ENCODE measurements at places on chromosomes 2 and 18.

DNA sequence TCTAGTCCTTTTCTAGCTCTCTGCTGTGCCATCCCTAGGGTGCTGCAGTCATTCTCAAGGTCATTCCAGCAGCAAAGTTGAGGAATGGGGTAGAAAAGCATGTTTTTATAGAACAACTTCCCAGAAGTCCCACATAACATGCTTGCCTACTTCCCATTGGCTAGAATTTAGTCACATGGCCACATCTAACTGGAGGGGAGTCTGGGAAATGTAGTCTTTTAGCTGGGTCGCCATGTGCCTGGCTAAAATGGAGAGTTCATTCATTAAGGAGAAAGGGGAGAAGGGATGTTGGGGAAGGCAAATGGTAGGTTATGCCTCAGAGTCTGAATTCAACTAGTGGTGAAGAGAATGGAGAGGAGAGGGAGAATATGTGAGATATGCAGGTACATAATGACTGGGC lies 85.7 kb downstream of the SLC4A3 start:
- no peaks in the 10 kb centered on the region for H3K27me3 ChIP-seq
- H3K4me3 ChIP-seq = no peak overlapping the region
- no peaks in the 10 kb centered on the region for H3K4me1 ChIP-seq
- no peak for DNase-seq
- H3K36me3 ChIP-seq = no peaks in the 10 kb centered on the region

DNA sequence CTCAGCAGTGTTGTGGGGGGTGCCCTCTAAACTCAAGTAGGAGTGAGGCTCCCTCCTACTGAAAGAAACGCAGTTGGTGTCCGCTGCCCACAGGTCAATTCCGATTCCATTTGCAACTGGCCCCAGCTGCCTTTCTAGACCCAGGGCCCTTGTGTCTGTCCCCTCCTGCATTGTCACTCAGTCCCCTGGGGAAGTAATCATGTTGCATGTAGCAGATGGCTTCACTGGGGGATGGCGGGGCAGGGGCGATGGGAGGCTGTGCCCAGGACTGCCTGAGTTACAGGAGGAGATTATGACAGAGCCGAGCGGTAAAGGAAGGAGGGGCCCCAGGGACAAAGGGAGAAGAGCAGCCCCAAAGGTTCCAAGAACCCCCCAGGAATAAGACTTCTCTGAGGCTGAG lies 62.5 kb upstream of the SH3RF3 start:
- H3K27me3 ChIP-seq = no peaks in the 10 kb centered on the region
- DNase-seq = no peak
- H3K36me3 ChIP-seq = no peaks in the 10 kb centered on the region
- H3K4me3 ChIP-seq = no peak overlapping the region

DNA sequence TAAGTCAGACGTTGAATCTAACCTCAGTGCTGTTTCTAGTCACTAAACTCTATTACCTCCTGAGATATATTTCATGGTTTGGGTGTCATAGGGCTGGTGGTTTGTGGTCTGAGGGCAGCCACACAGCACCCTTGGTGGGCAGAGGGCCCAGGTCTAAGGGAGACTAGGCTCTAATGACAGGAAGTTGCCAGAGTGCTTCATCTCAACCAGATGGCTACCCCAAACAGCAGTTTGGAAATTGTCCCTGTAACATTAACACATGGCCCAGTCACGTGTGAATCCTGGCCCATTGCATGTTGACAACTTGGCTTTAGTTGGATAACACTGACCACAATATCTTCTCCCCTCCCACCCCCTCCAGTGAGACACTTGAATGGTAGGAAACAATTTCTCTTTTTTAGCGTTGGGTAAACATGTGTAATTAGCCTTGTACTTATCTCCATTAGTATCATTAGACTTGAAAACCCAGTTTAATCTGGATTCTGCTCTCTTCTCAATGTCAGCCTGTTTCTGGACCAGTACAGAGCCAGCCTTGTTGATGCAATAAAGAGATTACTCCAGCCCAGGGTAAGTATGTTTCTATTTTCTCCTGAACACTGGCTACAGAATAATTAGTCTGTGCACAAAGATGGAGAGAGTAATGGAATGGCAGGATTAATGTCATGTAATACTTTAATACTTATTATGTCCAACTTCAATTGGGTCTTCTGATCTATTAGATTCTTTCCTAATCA lies 187.8 kb upstream of the SIX3 start:
- no peak overlapping the region for H3K27ac ChIP-seq
- no peaks in the 10 kb centered on the region for H3K36me3 ChIP-seq
- H3K4me1 ChIP-seq = peaks cover 13% of the 10 kb centered on the region
- no peaks in the 10 kb centered on the region for H3K27me3 ChIP-seq
- no peak for DNase-seq
- no peak overlapping the region for H3K4me3 ChIP-seq

DNA sequence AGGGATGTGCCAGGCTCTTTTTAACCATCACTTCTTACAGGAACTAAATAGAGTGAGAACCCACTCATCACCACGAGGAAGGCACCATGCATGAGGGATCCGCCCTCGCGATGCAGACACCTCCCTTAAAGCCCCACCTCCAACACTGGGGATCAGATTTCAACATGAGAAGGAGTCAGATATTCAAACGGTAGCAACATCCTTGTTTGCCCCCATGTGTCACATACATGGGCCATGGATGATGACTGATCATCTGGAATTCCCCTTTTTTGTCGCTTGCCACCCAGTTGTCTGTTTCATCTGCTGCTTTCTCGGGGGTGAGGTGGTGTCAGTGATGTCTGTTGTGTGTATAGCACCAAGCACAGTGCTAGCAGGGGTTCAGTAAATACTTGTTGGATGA lies 57.9 kb downstream of the NCK2 start:
- DNase-seq = no peak
- H3K4me3 ChIP-seq = no peak overlapping the region
- H3K4me1 ChIP-seq = peaks cover 11% of the 10 kb centered on the region
- H3K36me3 ChIP-seq = peaks cover 4% of the 10 kb centered on the region
- H3K27ac ChIP-seq = no peak overlapping the region

- DNase-seq = no peak
- H3K27ac ChIP-seq = no peak overlapping the region
- H3K4me3 ChIP-seq = no peak overlapping the region
- H3K4me1 ChIP-seq = no peaks in the 10 kb centered on the region
- H3K27me3 ChIP-seq = peaks cover 11% of the 10 kb centered on the region
Observed at GRCh38 chr2:206688453-206688852, 29.7 kb downstream of the DYTN start.

GRCh38 chr2:150167711-150168110 lies 319.8 kb downstream of the RND3 start:
- H3K27me3 ChIP-seq = no peaks in the 10 kb centered on the region
- no peak for DNase-seq
- H3K36me3 ChIP-seq = no peaks in the 10 kb centered on the region
- H3K27ac ChIP-seq = no peak overlapping the region
- H3K4me1 ChIP-seq = peaks cover 3% of the 10 kb centered on the region

DNA sequence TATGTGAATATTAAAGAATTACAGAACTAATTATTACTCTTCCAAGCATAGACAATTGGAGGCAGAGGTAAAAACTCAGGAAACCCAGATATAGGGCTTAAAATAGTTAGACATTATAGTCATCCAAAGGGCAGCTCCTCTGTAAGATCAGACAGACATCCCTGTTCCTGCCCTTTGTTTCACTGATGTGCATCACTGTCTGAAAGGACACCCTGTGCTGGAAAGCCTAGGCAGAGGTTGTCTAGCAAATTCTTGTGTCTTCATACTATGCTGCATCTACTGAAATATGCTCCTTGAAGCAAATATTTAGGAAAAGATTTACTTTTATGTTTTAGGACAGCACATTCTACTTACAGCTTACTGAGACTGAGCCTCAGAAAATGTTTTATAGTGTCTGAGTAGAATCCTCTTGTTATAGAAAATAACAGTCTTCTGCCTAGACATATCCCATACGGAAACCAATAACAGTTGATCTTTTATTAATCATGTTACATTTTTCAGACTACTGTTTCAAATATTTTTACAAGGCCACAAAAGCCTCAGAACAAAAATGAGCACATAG lies 977.3 kb upstream of the CDH2 start:
- no peaks in the 10 kb centered on the region for H3K36me3 ChIP-seq
- DNase-seq = no peak
- no peak overlapping the region for H3K4me3 ChIP-seq
- no peaks in the 10 kb centered on the region for H3K27me3 ChIP-seq
- no peak overlapping the region for H3K27ac ChIP-seq

DNA sequence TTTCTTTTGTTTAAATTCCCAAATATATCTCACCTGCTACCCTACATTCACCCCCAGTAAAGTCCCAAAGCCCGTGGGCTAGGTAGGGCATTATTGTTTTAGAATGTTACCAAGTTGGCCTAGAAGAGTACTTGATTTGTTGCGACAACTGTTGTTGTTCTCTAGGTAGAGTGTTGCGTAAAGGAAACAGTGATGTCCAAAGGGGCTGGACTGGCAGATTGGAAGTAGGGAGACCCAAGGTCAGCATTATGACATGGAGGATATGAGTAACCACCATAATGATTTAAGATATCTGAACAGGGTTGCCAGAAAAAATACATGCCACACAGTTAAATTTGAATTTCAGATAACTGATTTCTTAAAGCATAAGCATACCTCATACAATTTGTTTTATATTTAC lies 39.2 kb downstream of the SCN1A start:
- H3K4me1 ChIP-seq = peaks cover 13% of the 10 kb centered on the region
- no peaks in the 10 kb centered on the region for H3K27me3 ChIP-seq
- H3K36me3 ChIP-seq = no peaks in the 10 kb centered on the region

GRCh38 chr2:101841679-101842327 lies 144.3 kb downstream of the MAP4K4 start:
- no peaks in the 10 kb centered on the region for H3K27me3 ChIP-seq
- peaks cover 9% of the 10 kb centered on the region for H3K4me1 ChIP-seq
- no peak overlapping the region for H3K27ac ChIP-seq
- no peak overlapping the region for H3K4me3 ChIP-seq
- no peak for DNase-seq

GRCh38 chr2:28274911-28275685 lies 117.6 kb upstream of the FOSL2 start:
- H3K27ac ChIP-seq = no peak overlapping the region
- no peaks in the 10 kb centered on the region for H3K27me3 ChIP-seq
- no peak for DNase-seq
- no peak overlapping the region for H3K4me3 ChIP-seq

GRCh38 chr18:48778344-48779011 lies 172.3 kb downstream of the SMAD7 start:
- H3K4me1 ChIP-seq = peaks cover 16% of the 10 kb centered on the region
- H3K4me3 ChIP-seq = no peak overlapping the region
- no peak for DNase-seq
- no peaks in the 10 kb centered on the region for H3K27me3 ChIP-seq
- no peaks in the 10 kb centered on the region for H3K36me3 ChIP-seq

DNA sequence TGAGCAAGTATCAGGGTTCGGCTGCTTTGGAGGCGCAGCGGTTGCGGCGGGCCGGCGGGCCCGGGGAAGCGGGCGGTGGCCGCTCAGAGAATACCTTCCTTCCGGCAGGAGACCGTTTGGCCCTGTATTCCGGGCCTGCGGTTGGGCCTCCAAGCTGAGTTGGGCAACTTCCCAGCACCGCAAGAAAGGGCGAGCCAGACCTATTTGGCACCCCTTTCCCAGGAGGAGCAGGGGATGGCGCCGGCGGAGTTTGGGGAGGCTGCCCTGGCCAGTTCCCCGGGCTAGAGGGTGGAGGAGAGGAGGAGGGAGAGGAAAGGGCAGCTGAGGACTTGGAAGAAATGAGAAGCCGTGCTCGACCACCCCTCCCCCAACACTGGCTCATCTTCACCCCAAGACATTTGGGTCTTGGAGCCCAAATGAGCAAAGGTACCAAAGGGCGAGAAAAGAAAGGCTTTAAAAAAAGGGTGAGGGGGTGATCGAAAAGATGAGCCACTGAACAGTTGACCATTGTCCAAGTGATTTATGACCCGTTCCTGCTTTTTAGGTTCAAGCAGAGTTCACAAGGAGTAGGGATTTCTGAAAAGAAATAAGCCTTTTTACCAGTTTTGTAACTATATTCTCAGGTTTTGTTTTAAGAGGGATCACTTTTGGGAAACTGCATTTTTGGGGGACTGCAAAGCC lies 8.4 kb downstream of the HOXD3 start:
- H3K27ac ChIP-seq = no peak overlapping the region
- no peaks in the 10 kb centered on the region for H3K36me3 ChIP-seq
- no peaks in the 10 kb centered on the region for H3K4me1 ChIP-seq

DNA sequence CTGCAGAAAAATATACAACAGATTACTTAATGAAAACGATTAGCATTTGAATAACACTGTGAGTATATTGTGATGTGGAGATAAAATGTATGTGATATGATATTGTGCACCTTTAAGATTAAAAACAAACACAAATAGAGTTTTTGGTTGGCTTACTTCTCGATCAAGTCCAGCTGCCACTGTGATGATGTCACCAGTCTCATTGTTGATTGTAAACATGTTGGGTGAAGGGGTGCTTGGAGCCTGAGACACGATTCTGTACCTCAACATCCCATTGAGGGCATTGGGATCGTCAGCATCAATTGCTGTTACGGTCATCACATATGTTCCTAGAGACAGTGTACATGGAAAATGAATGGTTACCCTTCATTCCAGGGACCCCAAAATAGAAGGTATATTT lies 174.1 kb downstream of the CDH2 start:
- no peak overlapping the region for H3K4me3 ChIP-seq
- DNase-seq = no peak
- H3K36me3 ChIP-seq = peaks cover 27% of the 10 kb centered on the region
- H3K4me1 ChIP-seq = no peaks in the 10 kb centered on the region
- H3K27ac ChIP-seq = no peak overlapping the region
- no peaks in the 10 kb centered on the region for H3K27me3 ChIP-seq

DNA sequence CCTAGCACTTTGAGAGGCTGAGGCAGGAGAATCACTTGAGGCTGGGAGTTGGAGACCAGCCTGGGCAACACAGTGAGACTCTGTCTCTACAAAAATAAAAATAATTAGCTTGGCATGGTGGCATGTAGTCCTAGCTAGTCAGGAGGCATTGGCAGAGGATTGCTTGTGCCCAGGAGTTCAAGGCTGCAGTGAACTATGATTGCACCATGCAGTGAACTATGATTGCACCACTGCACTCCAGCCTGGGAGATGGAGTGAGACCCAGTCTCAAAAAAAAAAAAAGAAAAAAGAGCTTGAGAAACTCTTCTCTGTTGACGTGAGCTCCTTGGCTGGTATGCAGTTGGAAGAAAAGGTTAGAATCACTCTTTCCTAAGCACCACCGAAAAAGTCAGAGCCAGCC lies 125.1 kb upstream of the TNP1 start:
- no peak overlapping the region for H3K4me3 ChIP-seq
- no peaks in the 10 kb centered on the region for H3K27me3 ChIP-seq
- peaks cover 11% of the 10 kb centered on the region for H3K4me1 ChIP-seq
- no peak overlapping the region for H3K27ac ChIP-seq

All from neuronal stem cell (in vitro differentiated cells).